ENCODE measurements at places on chromosomes 4 and X.
A peak's percentile ranks its signal among the peaks of the same experiment; 100 is the strongest.

- DNase-seq: no peak
These were observed 106.3 kb upstream of the EOLA2 start for GRCh38 chrX:150044556-150044955.

- no peak for DNase-seq
These were observed 45.3 kb upstream of the KCTD8 start for GRCh38 chr4:44493924-44494323.

DNA sequence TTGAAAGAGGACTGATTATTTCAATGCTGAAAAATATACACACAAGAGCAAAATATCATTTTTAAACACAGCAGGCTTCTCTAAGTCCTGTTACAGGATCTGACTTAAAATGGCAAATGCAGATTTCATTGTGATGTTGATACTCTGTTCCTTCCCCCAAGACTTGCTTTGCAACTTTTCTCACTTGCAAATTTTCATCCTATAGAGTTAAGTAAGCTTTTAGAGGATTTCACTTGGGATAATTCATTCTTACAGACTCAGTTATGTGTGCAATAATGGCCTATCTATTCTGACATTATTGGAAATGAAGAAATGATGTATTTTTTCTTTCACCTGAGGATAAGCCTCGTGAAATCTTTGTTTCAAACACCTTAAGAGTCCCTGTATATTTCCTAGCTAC is 2403.2 kb downstream of the ARAP2 start:
- DNase-seq: no peak

- DNase-seq: no peak
These were observed 1.7 kb downstream of the GPRIN3 start for GRCh38 chr4:89305712-89306437.

GRCh38 chr4:106930522-106930921 is 105.6 kb downstream of the DKK2 start:
- no peak for DNase-seq

DNA sequence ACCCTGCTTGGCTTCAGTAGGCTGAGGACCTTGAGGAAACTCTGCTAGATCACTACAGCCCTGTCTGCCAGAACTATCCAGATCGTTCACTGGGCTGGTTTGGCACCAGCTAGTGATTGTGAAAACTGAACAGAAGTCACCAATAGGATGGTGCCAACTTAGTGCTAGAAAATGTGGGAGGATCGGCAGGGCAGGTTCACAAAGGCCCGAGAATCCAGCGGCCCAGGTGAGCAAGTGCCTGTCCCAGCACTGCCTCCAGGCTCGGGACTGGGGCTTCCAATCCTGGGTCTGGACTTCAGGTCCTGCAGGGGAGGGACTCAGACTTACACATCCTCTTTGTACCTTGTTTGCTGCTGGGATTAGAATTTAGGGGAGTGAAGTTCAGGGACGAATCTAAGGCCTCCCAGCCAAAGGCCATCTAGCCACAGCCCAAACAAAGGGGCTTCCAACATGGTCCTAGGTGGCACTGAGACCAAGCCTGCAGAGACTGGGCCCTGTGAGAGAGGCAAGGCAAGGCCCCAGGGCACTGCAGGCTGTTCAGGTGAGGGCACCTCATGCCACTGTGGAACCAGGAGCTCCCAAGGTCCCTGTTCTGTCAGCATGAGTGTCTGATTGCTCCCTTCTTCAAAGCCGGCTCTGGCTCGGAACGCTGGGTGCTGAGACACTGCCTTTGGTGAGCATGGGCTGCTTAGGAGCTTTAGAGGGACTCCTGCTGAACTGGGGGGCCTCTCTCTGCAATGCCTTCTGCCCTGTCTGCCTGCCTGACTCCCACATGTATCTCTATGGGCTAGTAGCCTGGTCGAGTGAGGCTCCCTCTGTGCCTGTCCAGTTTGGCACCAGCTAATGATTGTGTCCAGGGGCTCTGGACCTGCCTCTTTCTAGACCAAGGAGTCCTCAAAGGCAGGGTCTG is 20.7 kb upstream of the ZNF185 start:
- no peak for DNase-seq

DNA sequence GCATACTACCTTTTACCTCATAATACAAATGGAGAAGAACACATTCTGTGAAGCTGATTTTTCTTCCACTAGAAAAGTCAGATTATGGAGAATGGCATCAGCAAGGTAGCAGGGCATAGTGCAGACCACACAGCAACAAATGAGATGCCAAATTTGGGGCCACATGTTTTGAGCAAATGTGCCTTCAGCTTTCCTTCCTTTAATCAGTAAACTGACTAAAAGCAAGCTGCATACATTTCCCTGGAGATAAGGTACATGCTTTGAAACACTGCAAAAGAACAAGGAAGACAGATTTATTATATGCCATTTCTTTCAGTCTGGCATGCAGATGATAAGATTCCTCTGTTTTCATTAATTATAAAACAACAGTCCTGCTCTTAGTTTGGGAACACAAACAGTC is 67.1 kb upstream of the GUCY1A1 start:
- DNase-seq: no peak

DNA sequence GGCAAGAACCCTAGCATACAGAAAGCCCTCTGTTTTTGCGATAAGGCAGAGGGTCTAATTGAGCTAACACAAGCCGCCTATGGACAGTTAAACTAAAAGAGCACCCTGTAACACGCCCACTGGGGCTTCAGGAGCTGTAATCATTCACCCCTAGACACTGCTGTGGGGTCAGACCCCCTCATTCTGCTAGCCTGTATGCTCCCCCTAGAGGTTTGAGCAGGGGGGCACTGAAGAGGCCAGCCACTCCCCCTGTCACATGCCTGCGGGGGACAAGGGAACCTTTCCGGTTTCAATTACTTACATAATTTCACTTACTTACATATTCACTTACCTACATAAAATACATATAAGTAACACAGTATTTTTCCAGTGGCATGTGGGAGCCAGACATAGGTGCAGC is 469.5 kb upstream of the FAM241A start:
- no peak for DNase-seq

- DNase-seq: no peak
These were observed 555.0 kb downstream of the MID1IP1 start for GRCh38 chrX:39356119-39356807.

DNA sequence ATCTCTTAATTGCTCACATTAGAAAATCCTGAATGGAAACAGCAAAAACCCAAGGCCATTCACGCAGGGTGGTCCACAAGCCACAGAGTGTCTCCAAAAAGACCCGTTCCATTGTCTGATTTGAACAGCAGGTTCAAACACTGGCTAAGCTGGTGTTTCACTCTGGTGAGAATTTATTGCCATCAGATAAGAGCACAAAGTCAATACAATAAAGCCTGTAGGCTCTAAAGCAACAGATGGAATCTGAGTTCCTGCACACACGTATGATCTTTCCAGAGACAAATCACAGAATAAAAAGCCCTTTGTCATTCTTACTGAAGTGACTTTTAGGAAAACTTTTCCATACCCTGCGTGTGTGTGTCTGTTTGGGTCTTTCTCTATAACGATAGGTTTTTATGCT is 5.1 kb upstream of the SFRP2 start:
- DNase-seq: no peak

GRCh38 chr4:12926189-12927066 is 557.7 kb downstream of the RAB28 start:
- DNase-seq: no peak

- no peak for DNase-seq
These were observed 62.4 kb upstream of the WDFY3 start for GRCh38 chr4:85028910-85029309.

DNA sequence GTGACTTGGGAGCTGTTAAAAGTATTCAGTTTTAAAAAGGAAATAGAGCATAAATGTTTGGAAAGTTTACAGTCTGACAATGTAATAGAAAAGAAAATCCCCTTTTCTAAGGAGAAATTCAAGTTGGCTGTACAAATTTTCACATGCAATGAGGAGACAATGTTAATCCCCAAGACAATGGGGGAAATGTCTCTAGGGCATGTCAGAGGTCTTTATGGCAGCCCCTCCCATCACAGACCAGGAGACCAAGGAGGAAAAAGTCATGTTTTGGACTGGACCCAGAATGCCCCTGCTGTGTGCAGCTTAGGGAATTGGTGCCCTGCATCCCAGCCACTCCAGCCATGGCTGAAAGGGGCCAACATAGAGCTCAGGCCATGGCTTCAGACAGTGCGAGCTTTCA is 831.1 kb upstream of the ADGRL3 start:
- DNase-seq: no peak

- DNase-seq: no peak
These were observed 124.8 kb upstream of the SLIT2 start for GRCh38 chr4:20126906-20127305.

GRCh38 chr4:5923376-5923775 is 30.5 kb upstream of the CRMP1 start:
- no peak for DNase-seq

GRCh38 chrX:13341491-13342101 is 21.7 kb upstream of the ATXN3L start:
- DNase-seq: no peak

GRCh38 chr4:156771171-156771837 is 200.3 kb downstream of the PDGFC start:
- DNase-seq: no peak

DNA sequence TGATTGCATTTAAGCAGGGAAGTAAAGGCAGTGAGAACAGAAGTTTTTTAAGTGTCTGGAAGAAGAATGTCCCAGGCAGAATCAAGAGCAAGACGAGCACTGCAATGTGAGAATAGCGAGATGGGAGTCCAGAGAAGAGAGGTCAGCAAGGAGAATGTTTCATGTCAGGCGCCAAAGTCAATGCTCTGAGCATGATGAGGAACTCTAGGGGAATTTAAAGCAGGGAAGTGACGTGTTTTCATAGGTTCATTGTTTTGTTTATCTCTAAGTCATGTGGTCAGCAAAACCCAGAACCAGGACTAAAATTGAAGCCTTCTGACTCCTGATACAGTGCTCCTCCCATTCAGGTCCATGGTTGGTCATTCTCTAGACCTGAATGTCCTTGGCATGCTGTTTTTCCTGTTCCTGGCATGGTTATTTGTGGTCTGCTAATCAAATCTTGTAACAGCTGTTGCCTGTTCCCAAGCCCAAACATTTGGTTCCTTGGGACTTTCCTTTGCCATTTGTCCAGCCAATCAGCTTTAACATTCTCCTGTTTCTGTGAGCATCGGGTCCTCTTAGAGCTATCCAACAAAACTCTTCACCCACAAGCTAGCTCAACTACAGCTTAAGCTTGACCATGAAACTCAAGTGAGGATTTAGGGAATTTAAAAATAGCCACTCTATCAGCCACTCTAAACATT is 37.7 kb downstream of the PTCHD1 start:
- no peak for DNase-seq

DNA sequence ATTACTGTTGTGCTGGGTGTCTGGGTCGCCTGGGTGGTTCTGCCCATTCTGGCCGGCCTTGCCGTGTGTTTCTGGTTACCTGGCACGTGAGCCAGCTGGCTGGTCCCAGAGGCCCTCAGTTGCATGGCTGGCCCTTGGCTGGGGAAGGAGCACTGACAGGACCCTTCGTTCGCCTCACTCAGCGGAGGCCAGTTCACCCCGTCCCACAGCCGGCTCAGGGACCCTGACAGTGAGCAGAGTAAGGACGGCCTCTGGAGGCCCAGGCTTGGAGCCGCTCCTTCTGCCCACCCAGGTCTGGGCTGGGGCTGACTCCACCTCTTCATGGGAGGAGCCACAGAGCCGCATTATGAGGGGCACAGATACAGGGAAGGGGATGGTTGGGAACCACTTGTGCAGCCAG is 20.3 kb upstream of the HGFAC start:
- DNase-seq: no peak

DNA sequence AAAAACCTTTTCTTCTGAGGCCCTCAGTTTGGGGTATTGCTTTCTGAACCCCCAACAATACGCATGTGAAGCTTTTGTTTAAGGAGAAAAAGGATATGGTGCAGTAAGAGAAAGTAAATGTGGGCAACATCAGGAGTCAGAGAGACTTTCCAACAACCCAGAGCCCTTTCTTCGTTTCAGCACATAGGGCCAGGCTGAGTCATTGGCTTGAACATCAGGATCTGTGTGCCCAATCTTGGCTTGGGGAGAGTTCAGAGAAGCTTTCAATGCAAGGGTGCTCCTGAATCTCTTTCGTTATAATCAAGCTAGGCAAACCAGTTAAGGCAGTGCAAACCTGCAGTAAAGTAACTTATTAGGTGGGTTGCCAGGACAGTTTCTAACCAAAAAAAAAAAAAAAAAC is 191.2 kb downstream of the FRMPD4 start:
- no peak for DNase-seq

DNA sequence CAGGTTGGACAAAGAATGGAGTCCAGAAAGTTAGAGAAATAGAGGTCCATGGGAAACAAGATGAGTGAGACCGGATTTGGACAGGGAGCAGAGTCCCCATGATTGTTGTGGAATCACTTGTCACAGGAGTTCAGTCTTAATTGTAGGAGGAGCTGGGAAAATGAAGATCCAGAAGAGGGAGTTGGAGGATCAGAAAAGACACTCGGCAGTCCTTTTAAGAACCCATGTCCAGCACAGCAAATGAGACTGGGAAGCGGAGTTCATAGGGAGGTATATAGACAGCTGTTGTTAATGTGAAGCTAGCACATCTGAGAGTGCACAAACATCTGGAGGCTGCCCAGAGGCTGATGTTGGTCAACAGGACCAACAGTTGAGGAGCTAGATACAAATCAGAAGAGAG is 111.4 kb upstream of the RXFP1 start:
- DNase-seq: no peak

DNA sequence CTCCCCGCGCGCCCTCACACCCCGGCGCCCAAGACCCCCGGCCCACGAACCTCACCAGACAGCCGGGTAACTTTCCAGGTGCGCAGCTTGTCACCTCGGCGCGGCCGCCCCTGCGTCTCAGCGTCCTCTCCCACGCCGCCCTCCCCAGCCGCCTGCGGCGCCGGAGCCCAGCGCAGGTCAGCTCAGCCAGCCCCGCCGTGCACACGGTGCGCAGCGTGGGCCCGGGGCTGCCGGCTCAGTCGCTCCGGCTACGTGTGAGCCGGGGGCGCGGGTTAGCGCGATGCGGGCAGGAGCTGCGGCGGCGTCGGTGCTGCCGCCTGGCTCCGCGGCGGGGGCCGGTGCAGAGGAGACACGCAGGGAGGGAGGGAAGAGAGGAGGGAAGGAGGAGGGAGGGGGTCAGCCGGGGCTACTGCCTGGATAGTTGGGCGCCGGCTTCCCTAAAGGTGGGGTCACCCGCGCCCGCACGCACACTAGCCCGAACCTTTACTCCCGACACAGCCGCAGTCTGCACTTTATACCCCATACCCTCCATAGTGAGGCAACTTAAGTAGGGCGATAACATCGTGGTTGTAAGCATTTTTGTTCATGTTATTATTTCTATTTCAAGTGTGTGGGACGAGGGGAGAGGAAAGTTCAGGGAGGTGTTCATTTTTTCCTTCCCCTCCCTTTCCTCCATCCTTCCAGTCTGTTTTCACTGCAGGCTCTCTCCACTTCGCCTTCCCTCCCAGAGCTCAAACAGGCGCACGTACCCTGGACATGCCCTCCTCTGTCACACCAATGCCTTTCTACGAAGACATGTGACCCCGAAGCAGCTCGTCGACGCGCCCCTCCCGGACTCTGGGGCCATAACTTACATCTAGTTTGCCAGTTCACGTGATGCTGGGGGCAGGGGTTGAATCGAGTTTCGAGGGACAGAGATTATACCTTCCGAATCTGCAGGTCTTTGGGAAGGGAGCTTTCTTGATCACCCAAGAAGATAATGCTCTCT is at the start of gene PRKG2:
Gene PRKG2 (minus strand): TSS at position 342 of the 988 bp plus-strand sequence. CDS start 10,175 bp downstream, outside the sequence.
- DNase-seq: no peak

GRCh38 chr4:163484906-163485305 is 9.6 kb upstream of the TMA16 start:
- peak; percentile 43 for DNase-seq

- no peak for DNase-seq
These were observed 880.6 kb upstream of the FRG1 start for GRCh38 chr4:189060104-189060503.

- DNase-seq: no peak
These were observed 7.2 kb downstream of the GNRHR start for GRCh38 chr4:67746797-67747495.

Data from activated naive CD8-positive, alpha-beta T cell treated with anti-CD3 and anti-CD28 coated beads, Interleukin-2, amount 50 U/mL, for 16 hours (primary cell).